Endothelial cell (in vitro differentiated cells): ENCODE measurements at places on chromosomes 5 and 9.

- DNase-seq = no peak
These were observed 441.5 kb downstream of the ENC1 start for GRCh38 chr5:74199005-74199404.

DNA sequence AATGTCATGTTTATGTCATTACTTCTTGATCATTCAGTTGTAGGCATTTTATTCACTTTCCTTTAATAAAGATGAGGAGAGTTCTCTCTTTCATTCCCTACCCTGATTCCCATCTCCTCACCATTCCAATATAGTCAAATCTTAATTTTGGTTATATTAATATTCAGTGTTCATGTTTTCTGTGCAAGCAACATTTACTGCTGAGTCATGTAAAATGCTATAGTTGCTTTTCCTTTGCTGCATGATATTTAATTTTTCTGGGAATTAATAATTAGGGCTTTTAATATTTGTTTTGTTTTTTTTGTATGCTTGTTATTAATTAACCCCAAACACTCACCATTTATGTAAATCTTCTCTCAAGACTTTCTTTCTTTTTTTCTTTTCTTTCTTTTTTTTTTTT is 18.5 kb downstream of the POU4F3 start:
- DNase-seq = no peak

GRCh38 chr9:18385696-18386490 is 88.1 kb upstream of the ADAMTSL1 start:
- DNase-seq = no peak

- no peak for DNase-seq
These were observed 174.8 kb downstream of the OLFM1 start for GRCh38 chr9:135262248-135262647.

GRCh38 chr5:64973215-64973614 is 204.5 kb downstream of the CWC27 start:
- no peak for DNase-seq

DNA sequence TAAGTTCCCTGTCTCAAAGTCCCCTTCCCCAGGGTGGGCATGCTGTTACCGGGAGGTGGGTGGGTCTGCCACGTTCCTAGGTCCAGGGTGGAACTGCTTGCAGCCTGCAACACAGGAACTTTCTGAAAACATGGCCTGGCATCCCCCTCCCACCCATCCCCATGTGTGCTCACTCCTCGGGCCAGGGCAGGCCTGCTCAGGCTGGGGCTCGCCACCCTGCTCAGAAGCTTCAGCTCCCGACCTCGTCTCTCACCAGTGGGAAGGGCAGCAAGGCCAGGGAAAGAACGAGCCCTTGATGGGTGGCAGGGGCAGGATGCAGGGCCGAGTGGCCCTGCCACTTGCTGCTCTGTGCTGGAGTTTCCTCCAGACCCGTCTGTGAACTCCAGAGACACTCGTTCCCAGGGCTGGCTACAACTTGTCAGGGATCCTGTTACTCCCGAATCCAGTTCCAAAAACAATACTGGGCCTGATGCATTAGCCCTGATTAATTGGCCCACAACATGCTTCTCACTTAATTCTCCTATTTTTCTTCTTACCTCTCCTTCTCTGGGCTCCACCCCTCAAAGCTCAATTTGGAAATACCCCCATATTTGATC is 197.3 kb downstream of the SLIT3 start:
- no peak for DNase-seq

GRCh38 chr9:129469188-129469987 is 151.5 kb downstream of the C9orf50 start:
- DNase-seq = no peak

DNA sequence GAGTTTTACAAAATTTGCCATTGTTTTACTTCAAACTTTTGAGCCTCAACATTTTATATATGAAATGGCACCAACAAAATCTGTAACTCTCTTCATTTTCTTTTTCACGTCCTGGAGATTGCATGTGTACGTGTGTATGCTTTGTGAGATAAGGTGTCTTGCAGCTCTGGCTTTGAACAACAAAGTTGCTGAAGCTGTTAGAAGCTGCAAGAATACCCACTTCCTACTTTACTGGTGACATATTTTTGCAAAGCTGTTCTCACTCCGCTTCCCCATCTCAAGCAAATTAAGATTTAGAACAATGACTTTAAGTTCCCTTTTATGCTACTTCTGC is 41.8 kb downstream of the FYB1 start:
- no peak for DNase-seq

- DNase-seq = no peak
These were observed 148.2 kb downstream of the ARL15 start for GRCh38 chr5:54162184-54162583.

GRCh38 chr5:53965459-53965858 is 344.9 kb downstream of the ARL15 start:
- no peak for DNase-seq

DNA sequence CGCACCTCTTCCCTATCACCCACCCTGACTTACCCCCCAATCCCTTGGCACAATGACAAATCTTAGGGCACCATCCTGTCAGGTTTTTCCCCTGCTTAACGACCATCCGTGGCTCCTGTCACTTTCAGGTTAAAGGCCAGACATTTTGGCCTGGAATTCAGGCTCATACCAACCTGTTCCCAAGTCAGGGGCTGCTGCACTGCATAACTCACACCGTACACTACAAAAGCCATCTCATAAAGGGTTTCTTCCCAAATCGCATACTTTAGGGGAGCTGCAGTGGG is 7.5 kb upstream of the AKNA start:
- DNase-seq = no peak

DNA sequence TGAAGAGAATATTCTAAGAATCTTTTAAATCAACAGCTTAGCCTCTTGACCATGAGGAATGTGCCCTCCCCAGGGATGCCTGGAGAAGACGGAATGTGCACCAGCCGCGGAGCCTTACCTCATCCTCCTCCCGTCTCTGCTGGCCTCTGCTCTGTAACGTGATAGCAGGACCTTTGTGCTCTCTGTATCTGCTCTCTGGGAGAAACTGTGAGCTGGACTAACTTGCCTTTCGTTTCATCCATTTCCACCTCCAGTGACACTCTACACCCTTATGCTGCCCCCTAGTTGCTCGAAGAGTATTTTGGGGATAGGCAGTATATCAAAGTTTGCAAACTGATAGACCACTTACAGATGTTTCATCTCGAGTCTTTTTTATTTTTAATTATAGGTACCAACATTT is 141.4 kb downstream of the NPR3 start:
- DNase-seq = no peak

- no peak for DNase-seq
These were observed 4.8 kb upstream of the FGF1 start for GRCh38 chr5:142690667-142691066.

- peak; percentile 50 for DNase-seq
These were observed 9.9 kb downstream of the LEAP2 start for GRCh38 chr5:132883261-132883834.

DNA sequence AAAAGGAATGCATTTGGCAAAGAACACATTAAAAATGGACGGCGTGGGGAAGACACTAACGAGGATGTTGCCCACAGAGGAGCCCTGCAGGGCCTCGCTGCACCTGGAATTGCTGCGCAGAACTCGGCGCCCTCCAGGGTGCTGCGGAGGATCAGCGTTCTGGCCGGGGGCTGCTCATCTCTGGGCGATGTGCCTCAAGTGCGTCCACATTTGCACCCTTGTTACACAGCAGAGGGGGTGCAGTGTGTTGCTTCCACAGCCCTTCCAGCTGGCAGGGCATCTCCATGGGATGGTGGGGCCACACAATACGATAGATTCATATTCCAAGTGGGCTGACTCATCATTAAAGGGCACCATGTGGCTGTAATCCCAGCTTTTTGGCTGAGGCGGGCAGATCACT is 63.1 kb downstream of the AK8 start:
- DNase-seq = no peak

DNA sequence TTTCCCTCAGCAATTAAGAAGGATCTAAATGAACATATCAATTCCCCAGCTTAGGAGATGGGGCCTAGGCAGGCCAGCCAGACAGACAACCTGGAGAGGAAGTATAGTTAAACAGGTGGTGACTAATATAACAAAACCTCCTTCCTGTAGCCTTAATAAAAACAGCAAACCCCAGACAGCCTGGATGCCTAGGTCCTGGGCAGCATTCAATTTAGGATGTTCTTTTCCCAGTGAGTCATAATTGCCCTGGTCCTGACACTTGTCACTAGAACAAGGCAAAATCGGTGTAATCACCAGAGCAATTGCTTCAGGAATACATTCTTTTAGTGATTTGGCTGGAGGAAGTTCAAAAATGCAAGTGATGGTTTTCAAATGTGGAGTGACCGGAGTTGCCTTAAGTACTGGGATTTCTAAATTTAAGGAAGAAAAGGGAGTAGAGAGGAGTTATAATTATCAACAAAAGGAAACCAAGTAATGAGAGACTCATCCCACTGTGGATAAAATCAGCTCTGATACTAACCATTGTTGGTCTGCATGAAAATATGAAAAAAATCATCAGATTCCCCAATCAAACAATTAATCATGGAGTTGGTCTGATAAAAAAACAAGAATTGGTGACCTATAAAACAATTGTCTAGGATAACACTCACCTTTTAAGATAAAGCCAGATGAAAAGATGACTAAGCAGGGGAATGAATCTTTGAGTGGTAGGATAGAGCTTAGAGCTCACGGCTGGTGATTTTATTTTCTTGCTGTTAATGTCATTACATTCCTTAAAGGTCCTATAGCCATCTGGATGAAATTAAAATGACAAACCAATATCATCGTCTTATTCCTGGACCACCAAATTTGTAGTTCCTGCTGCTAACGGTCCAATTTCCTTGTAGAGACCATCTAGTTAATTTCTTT is 39.0 kb upstream of the TARS1 start:
- DNase-seq = peak; percentile 8

- no peak for DNase-seq
These were observed 229.3 kb downstream of the PIK3R1 start for GRCh38 chr5:68444833-68445232.

DNA sequence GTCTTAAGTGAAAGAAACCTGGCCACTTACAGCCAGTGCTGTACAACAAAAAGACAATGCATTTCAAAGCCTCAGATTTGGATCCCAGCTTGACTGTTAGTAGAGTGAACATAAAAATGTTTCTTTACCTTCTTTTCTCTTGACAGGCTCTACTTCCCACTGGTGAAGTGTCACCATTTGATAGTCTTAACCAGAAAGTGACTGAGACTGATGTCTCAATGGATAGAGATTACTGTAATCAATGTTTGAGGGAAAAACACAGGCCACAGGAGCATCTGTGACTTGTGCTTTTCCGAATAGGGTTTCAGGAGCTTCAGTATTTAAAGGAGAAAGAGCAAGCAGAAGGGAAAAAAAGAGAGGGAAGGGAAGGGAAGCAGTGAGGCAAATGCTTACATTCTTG is 41.7 kb upstream of the STK32A start:
- no peak for DNase-seq

GRCh38 chr5:77907786-77908185 is 131.6 kb upstream of the TBCA start:
- DNase-seq = no peak

- no peak for DNase-seq
These were observed 549.2 kb upstream of the GRAMD2B start for GRCh38 chr5:125874057-125874456.

GRCh38 chr5:85049020-85049419 is 664.3 kb upstream of the EDIL3 start:
- peak; percentile 12 for DNase-seq

- DNase-seq = no peak
These were observed 16.3 kb upstream of the RAD23B start for GRCh38 chr9:107266624-107267368.

DNA sequence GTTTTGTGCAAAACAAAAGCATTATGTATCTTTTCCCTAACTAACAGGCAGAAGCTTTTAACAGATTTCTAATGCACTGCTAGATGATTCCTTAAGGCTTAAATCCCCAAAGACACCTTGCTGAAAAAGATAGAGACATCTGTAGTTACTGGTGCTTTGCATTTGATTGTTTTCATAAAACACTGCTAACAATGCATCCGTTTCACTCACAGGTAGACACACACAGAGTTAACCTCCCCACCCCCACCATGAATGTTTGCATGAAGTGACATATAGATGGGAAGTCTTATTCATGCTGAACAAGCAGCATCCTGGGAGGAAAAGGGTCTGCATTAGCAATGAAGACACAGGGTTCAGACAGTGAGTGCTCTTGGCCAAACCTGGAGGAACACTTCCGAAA is 100.9 kb downstream of the ASTN2 start:
- no peak for DNase-seq

GRCh38 chr5:103254921-103255320 is 3.6 kb upstream of the MACIR start:
- no peak for DNase-seq

DNA sequence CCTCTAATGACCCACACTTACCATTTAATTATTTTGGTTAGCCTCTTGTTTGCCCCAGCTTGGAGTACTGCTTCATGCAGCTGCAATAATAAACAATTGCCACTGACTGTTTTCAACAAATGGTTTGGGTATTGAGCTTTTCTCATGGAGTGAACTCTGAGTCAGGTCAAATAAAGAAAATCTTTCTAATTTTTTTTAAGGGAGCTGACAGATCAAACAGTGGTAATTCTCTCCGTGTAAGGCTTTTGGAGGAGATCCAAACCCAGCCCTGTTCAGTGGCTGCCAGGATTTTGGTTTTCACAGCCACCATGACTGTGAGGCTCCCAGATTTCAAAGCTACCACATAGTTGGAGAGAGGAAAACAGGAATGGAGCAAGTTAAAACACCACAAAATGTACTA is 110.7 kb upstream of the EFNA5 start:
- no peak for DNase-seq

DNA sequence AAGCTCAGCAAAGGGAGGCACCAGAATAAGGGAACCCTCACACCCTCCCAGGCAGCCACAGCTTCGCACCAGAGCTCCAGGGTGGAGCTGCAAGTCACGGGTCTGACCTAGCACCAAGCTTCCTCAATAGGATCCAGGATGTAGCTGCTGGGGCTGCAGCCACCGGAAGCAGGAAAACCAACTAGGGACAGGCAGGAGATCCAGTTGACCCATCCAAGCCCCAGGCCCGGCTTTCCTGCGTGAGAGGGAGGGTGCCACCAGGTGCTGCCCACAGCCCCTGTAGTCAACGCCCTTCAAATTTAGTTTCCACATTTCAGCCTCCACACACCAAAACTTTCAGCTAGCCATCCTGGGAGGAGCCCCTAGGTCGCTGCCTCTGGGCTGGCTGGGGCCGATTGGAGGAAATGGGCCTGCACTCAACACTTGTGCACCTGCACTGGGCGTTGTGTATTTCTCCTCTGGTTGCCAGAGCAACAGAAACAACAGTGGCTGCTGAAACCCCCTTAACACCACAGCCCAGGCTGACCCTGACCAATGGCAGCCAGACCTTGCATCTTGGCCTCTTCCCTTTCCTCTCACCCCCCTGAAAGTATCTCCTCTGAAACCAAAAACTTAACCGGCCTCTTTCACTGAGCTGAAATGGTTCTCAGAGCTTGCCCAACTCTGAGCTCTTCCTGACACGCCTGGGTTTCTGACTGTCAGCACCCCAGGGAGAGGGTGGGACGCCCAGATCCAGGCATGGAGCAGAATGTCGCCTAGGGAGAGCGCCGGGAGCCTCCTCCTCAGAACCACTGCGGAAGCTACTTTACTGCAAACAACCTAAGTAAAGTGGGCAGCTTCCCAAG is 226.5 kb upstream of the MAP3K1 start:
- peak; percentile 19 for DNase-seq

- DNase-seq = no peak
These were observed 496.2 kb downstream of the ARHGEF28 start for GRCh38 chr5:74122175-74122574.

- DNase-seq = no peak
These were observed at the start of gene PAEP for GRCh38 chr9:135561391-135562234. Gene PAEP, plus strand, starts transcription at chr9:135561756.
